ENCODE measurements at places on chromosomes 12 and 14.

DNA sequence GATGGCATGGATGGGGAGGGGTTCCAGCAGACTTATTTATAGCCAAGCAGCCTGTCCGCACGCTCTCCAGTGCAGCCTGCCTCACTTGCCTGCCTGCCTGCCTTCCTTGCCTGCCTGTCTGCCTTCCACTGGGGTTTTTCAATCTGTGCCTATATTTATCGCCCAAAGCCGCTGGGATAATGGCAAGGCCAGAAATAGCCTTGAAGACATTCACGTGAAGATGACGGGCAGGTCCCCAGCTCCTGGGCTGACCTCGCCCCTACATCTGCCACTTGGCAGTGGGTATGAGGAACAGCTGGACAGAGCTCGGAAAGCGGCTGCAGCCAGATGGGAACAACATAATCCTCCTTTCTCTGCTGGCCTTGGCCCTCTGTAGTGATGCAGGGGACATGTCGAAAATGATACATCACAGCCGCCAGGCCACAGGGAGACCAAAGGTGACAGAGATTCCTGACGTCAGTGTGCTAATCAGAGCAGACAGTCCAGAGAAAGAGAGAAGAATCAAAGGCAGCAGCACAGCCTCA lies 53.3 kb downstream of the PITPNM2 start:
- no peak for DNase-seq

- DNase-seq = no peak
Observed at GRCh38 chr12:72586456-72586855, 314.3 kb downstream of the TRHDE start.

DNA sequence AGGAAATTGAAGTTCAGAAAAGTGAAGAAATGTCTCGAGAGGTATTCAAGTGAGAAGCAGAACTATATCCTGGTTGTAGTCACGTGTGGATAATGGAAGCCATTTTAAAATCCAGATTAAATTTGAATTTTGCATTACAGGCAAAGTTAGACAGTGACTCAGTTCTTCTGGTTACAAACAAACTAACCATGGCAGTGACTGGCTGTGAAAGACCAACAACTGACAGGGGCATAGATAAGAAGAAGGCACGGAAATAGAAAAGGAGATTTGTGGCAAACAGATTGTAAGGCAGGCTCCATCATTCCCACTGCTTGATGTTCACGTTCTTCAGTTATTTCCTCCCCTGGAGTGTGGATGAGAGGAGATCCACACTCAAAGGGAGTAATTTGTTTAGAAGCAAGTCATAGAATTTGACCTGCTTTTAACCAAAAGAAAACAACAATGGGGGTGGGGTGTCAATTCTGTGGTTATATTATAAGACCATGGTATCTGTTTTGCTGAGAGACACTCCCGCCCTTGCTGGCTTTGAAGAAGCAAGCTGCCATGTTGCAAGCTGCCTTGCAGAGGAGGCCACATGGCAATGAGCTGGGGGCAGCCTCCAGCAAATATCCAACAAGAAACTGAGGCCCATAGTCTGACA lies 795.3 kb downstream of the VRK1 start:
- DNase-seq = no peak

DNA sequence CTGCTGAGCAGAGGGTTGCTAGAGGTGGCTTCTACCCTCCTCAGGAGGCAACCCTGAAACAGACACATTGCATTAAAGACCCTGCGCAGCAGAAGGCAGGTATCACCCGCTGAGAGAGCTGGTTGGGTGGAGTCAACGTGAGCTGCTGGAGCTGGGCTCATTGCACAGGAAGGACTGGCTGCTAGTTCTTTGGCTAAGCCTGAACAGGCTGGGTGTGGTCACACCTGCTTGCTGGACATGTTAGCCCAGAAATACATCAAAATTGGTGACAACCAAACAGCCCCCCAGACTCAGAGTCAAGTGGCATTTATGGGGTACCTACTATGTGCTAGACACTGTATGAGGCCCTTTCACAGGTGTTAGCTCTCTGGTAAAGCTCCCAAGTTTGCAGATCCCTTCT lies 33.8 kb upstream of the IRF2BPL start:
- DNase-seq = no peak

GRCh38 chr12:42010257-42010656 lies 134.4 kb downstream of the GXYLT1 start:
- no peak for DNase-seq

DNA sequence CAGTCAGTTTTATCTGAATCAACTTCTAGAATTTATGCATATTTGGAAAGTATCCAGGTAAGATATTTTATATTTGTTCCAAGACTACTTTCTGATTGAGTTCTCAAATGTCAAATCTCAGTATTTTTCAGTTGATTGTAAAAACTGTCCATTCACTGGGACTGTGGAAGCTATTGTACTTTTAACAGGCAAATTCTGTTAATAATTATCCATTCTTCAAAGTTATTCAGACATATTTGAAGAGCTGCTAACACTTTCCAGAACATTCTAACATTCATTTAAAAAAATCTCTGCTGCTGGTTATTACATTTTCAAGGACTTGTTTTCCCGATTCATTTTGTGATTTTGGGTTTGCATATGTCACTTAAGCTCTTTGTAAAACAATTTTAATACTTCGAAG lies 59.7 kb downstream of the PIK3C2G start:
- DNase-seq = no peak
